Purkinje cell (primary cell): ENCODE measurements at places on chromosomes 7 and 10. TPM values are rescaled to one million over a fixed set of nuclear protein-coding genes. Genes with fewer than 3 reads are reported as not detected.

MYPN gene
- 0.73 and 1.8 TPM in 2 replicates for polyA plus RNA-seq

PDIA4 gene
- 18.5 and 22.8 TPM in 2 replicates for polyA plus RNA-seq

FRAT2 gene
- 1.8 and 2.5 TPM in 2 replicates for polyA plus RNA-seq

UCN3 gene
- polyA plus RNA-seq = not detected in 2 replicates

GARIN1A gene
- 0.17 TPM in 1 of 2 replicates, not detected in the other for polyA plus RNA-seq

NODAL gene
- polyA plus RNA-seq = 0.99 TPM in 1 of 2 replicates, not detected in the other

TMEM139 gene
- 2.9 TPM in 1 of 2 replicates, not detected in the other for polyA plus RNA-seq

LIPJ gene
- polyA plus RNA-seq = not detected in 2 replicates

GALNT11 gene
- 57.9 and 61.7 TPM in 2 replicates for polyA plus RNA-seq

WEE2 gene
- polyA plus RNA-seq = not detected in 2 replicates

GDF2 gene
- polyA plus RNA-seq = not detected in 2 replicates

NYAP1 gene
- polyA plus RNA-seq = not detected in 2 replicates

EMX2 gene
- polyA plus RNA-seq = not detected in 2 replicates

PTPRE gene
- 98.0 and 99.6 TPM in 2 replicates for polyA plus RNA-seq

WASHC2A gene
- 425 and 470 TPM in 2 replicates for polyA plus RNA-seq

OR2A42 gene
- polyA plus RNA-seq = not detected in 2 replicates
